ENCODE measurements at places on chromosomes 16 and 17.

DNA sequence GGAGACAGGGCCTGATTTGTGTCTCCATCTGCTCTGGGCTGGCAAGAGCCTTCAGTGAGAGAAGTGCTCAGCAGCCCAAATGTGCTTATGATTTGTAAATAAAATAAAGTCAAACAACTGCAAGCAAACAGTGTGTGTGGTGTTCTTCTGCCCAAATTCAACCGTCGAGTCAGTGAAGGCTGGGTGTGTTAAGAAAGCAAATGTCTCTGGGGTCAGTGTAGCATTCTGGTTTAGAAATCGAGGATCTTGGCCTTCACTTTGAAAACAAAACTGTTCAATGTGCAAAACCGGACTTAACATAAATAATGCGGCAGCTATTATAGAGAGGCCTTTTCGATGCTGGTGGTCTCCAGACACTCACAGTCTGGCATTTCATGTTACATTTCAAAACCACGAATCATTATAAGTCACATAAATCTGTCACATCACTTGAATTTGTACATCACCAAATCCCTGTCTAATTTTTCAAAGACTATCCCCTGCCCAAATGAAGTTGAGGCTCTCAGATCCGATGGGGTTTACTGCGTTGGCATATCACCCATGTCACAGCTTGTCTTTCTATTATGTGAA lies 158.6 kb upstream of the MYOCD start:
- no peak for DNase-seq

- DNase-seq = no peak
Measured at GRCh38 chr17:64117981-64118979, 11.7 kb downstream of the ERN1 start.

DNA sequence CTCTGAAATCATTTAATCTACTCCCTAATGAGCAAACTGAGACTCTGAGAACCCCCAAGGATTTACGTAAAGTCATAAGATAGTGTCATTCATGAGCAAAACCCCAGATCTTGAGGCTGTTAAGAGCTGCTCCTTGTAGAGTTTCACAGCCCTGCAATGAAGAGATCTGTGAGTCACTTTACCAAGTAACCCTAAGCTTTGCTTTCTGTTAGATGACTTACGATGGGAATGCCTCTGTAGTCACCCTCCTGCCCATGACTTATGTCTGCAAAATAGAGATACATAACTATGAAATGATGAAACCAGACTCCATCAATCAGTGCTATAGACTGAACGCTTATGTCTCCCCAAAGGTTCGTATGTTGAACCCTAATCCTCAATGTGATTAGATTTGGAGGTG lies 117.7 kb downstream of the HS3ST3A1 start:
- no peak for DNase-seq

DNA sequence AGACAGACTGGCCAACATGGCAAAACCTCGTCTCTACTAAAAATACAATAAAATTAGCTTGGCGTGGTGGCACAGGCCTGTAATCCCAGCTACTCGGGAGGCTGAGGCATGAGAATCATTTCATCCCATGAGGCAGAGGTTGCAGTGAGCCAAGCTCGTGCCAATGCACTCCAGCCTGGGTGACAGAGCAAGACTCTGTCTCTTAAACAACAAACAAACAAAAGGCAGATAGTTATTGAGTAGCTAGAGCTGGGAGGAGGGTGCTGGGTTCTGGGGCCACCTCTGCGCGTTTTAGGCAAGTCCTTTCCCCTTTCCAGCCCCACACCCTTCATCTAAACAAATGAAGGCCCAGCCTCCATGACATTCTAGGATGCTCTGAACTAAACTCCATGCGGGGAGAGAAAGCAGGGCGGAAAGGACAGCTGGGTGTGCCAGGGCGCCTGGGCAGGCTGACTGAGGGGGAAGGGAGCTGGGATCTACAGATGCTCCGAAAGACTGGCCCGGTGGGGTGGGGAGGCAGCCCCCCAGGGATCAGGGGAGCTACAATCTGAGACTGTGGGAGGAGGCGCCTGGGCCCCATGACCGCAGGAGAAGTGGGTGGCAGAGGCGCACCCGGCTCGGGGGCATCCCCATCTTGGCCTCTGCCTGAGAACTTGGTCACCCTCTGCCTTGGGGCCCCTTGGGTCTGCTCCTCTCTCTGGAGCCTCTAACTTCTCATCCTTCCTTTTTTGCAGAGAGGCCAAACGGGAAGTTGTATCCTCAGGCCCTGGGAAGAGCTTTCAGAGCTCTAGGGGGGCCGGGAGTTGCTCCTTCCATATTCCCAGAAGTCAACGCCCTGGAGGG lies 910 bp downstream of the ITGAL start:
- peak; percentile 74 for DNase-seq
